ENCODE measurements at places on chromosomes 1 and 21.

DNA sequence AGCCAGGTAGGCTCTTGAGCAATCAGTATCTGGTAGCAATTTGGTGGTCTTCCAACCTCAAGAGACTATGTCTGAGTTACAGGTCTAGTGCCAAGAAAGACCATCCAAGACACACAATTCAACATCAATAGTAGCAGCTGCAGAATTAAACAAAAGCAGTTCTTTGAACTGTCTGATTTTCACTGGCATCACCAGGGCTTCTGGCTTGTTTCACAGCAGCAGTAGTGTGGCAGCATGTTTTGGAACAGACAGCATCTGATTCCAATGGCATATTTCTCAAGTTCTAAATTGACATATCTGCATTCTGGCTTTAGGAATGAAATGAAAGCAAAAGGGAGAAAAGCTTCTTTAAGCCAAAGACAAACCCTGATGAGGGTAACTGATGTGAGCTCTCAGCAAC, 334.7 kb upstream of the PRMT6 start:
- DNase-seq, result no peak

GRCh38 chr21:15301736-15302135, 236.9 kb upstream of the NRIP1 start:
- DNase-seq, result no peak

GRCh38 chr1:224785040-224785328, 144.5 kb upstream of the DNAH14 start:
- no peak for DNase-seq

DNA sequence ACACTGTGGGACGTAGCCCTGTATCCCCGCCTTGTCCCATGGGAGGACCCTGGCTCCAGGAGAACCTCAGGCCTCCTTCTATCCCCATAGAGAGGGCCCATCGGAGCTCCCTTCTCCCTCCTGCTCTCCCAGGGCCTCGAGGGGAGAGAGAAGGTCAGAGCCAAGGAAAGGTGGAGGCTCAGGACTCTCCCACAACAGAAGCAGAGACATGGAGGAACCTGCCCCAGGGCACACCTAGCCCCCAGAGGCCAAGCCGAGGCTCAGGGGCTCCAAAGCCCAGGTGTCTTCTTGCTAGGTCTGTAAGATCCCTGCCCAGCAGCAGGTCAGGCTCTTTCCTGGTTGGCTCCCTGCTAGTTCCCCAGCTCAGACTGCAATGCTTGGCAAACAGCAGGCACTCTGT, 34.4 kb upstream of the ARF1 start:
- no peak for DNase-seq

GRCh38 chr1:58307431-58307830, 239.1 kb downstream of the OMA1 start:
- DNase-seq, result no peak

DNA sequence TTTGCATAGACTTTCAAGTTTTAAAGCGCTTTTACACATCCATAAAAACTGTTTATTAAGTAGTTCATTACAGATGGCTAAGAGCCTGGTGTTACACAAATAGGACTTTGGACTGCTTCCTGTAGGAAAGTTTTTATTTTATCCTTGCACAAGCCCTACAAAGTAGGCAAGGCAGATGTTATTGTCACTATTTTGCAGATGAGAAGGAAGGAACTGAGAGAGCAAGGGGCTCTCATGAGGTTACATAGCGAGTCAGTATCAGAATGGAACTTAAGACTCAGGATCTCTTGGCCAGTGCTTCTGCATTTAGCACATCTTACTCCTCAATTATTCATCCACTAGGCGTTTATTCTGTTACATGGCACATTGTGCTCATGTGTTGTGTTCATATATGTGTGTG, 2.6 kb upstream of the MAPKAPK2 start:
- no peak for DNase-seq

- no peak for DNase-seq
Observed at GRCh38 chr1:207088701-207089626, at the start of gene C4BPB. Gene C4BPB, plus strand, starts transcription at chr1:207088860. Its CDS starts 672 bp downstream, at chr1:207089532.

DNA sequence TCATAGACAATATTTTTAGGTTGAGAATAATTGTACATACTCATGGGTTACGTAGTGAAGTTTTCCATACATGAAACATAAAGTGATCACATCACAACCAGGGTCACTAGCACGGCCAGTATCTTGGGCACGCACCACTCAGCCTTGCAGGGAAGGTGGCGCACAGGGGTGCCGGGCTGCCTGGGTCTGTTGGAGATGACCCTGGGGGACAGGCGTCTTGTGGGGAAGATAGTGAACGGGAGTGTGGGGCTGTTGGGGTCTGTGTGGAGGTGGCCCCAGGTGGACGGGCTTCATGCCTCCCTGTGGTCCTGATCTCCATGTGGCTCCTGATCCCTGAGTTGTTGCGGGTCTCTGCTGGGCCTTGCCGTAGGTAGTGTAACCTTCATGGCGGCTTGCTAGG, 38.3 kb upstream of the PRSS38 start:
- no peak for DNase-seq

- DNase-seq, result peak; percentile 93
Observed at GRCh38 chr1:94773931-94774422, 46.2 kb upstream of the SLC44A3 start.

GRCh38 chr1:80217377-80217986, 1211.0 kb upstream of the ADGRL4 start:
- DNase-seq, result peak; percentile 88

DNA sequence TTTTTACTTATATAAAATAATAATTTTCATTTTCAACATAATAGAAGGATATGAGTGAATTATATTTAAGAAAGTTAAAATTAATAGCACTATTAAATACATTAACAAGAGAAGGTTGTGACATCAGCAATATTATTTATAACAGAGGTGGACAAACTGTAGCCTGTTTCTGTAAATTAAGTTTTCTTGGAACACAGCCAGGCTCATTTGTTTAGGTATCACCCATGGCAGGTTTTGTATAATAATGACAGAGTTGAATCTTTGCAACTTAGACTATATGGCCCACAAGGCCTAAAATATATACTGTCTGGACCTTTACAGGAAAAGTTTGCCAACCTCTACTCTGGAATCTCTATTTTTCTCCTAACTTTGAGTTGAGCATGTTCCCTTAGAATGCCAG, 42.8 kb upstream of the CACYBP start:
- DNase-seq, result no peak

DNA sequence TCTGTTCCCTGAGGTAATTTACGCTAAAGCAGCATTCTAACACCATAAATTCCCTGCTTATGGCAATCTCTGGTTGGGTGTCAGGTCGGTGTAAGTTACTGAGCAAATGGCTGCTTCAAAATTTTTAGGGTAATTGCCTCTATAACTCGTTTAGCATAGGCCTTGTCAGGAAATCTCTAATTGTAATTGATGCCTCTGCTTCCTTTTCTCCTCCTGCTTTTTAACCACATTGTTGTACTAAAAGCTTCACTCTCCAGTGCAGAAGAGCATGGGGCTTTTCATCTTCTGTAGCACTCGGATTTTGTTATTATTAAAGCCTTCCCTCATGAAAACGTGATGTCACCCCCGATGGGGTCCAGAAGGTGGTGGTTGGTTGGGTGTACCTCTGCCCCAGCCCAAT, 141.6 kb upstream of the NBPF11 start:
- no peak for DNase-seq

- no peak for DNase-seq
Observed at GRCh38 chr1:205274041-205274691, 46.4 kb downstream of the TMCC2 start.

DNA sequence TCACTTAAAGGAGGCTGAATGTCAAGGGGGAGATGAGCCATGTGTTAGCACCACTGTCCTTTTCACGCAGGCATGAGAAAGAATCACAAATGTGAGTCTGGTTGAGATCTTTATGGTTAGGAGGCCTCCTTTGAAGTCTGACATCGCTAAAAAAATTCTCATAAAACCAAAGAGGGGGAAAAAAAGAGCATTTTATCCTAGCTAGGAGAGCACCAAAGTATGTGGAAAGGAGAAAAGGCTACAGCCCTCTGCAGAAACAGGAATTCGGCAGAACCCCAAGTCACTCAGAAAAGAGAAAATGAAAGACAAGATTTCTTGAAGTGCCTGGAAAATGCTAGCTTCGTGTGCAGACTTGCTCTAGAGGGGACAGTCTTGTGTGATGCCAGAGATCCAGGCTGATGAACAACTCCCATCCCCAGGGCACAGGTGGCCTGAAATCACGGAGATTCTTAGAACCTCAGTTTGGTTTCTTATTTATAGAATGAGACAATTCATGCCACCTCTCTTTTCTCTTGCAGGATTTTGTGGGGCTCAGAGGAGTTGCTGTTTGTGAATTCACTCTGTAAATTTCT, 61.5 kb downstream of the RUNX1 start:
- no peak for DNase-seq

GRCh38 chr21:45590246-45590725, 48.0 kb upstream of the SLC19A1 start:
- DNase-seq, result peak; percentile 68

GRCh38 chr1:143699115-143699514, 272.7 kb downstream of the FAM72C start:
- no peak for DNase-seq

DNA sequence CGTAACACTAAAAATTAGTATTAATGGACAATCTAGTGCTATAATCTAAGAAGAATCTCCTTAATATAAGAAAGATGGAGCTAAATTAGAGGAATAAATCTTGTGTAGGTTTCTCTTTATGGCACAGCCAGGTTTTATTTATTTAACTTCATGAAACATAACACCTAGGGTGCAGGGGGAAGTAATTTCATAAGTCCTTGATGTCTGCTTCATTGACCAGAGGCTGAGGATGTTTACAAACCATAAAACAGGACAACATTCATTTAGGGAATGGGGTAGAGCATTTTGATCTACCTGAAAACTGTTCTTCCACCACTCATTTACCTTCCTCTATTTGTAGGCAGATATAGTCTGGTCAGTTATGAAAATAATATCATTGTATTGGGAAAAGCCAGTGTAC, 95.5 kb downstream of the NGF start:
- DNase-seq, result no peak

DNA sequence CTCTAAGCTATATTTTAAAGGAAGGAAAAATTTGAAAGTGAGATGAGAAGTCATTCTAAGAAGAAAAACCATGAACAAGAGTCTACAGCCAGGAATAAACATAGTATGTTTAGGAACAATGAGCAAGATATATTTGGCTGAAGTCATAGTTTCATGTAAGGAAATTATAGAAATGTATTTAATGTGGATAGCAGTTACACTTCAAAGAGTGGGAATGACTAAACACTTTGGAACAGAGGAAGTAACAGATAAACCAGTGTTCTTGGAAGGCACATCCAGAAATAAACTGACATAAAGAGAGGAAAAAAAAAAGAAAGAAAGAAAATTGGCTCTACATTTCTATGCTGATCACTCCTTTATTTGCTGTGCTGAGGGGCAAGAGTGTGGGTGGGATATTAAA, 18.0 kb downstream of the C8A start:
- peak; percentile 18 for DNase-seq

DNA sequence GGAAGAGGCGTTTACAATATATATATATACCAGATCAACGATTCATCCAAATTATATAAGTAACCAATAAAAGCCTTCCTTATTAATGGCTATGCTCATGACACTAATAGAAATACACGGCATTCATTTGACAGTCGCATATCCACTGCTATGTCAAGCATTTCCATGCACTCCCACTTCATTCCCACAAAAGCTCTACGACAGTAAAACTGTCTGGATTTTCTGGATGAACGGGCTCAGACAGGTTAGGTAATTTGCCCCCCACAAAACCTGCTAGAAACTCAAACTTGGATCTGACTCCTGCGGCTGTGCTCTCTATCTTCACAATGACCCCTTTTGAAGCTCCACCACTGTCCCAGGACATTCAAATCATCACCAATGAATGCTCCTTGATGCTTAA, 11.4 kb downstream of the DNAJC11 start:
- DNase-seq, result no peak
